ENCODE measurements at places on chromosomes 7 and 10.
A peak's percentile ranks its signal among the peaks of the same experiment; 100 is the strongest.

DNA sequence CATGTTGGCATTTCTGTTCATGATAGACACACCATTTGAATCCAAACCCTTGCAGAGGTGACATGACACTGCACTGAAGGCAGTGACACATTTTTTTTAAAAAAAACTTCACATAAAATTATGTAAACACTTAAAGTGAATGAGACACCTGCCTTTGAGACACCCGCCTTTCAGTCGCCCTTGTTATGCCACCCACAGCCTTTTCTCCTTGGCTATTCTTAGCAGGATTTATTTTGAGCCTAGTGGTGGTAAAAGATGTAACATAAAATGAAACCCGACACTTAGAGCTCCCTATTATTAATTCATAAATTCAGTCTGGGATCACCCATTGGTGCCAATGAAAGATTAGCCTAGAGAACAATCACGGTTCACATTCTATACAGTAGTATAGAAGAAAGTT lies 161.3 kb downstream of the DYNC1I1 start:
- no peak for DNase-seq

GRCh38 chr7:85516675-85517074 lies 329.8 kb upstream of the SEMA3D start:
- no peak for DNase-seq

GRCh38 chr7:108016841-108017775 lies 14.1 kb upstream of the LAMB1 start:
- DNase-seq = no peak

DNA sequence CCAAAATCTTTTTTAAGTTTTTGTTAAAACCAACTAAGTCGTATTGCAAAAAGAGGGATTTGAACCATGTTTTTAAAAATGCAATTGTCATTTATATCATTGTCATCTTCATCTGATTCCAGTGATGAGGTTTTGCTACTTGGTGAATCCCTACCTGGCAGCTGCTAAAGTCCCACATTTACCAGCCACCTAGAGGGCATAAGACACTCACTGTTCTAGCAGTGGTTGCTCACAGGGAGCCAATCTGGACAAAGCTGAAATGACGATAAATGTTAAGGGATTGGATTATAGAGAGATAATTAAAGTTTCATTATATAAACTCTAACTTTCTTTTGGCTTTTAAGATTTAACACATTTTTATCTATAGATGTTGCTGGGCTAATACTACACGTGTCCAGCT lies 18.7 kb downstream of the KIFBP start:
- no peak for DNase-seq

DNA sequence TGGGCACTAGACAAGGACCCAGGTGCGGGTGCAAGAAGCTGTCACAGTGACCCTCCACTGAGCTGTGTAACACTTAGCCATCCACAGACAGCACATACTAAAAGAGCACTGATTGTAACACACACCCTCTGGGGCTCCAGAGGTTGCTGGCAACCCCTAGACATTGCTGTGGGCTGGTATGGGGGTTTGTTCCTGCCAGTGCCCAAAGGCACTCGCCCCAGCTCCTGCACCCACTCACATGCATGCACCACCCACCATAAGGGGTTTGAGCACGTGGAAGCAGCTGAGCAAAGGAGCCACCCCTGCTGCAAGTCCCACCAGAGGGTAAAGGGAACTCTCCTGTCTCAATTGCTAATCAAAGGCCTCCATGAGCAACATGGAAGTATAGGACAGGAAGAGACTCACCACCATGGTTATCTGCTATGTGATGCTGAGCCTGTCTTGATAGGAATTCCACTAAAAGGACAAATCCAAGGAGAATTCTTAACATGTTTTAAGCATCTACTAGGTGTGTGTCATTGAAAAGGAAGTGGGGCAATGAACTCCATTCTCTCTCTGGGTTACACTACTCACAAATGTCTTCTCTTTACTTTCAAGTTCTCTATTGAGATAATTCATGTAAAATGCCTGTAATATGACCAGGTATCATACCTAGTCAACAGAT lies 103.1 kb downstream of the GFRA1 start:
- no peak for DNase-seq

GRCh38 chr7:41219276-41219675 lies 483.6 kb downstream of the INHBA start:
- DNase-seq = no peak

DNA sequence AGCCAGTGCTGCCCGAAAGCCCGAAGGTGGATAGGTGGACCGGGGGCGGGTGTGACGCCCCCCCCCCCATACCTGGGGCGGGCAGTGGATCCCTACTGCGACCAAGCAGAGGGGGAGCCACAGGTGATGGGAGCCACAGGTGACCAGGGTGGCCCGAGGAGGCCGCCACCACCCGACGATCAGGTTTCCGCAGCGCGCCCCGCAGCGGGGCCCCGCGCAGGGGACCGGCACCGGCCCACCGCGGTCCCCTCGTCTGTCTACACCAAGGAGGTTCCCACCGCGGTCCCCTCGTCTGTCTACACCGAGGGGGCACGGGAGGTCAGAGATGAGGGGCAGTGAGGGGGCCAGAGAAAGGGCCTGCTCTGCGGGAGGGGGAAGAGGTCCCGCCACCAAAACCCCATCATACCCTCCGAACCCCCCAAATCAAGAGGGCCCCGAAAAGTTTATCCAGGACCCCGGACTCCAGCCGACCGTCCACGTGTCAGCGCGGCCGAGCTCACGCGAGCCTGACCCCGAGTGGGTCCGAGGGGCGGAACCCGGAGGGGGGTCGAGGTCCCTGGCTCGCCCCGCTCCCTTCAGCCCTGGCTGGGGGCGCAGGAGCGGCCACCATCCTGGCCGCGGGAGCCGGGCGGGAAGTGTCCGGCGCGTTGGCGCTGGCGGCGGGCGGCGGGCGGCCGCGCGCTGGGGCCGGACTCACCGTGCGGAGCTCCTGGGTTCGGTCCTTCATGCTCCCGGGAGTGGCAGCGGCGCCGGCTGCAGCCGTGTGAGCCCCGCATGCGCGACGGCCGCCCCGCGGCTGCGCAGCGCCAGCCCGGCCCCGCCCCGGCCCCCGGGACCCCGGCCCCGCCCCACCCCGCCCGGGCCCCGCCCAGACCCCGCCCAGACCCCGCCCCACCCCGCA lies at the start of gene STX1A:
TSS of gene STX1A (minus strand) at position 765 of the 901 bp plus-strand sequence. CDS start at position 727, 38 bp downstream.
- peak; percentile 60 for DNase-seq

- DNase-seq = no peak
Observed at GRCh38 chr7:137618748-137619147, 228.0 kb downstream of the DGKI start.

- DNase-seq = no peak
Observed at GRCh38 chr10:10725196-10725595, 292.5 kb upstream of the CELF2 start.

- DNase-seq = no peak
Observed at GRCh38 chr7:47301657-47302295, 280.1 kb downstream of the TNS3 start.

GRCh38 chr7:26508917-26509316 lies 217.3 kb downstream of the SNX10 start:
- no peak for DNase-seq

GRCh38 chr10:113907166-113907565 lies 52.7 kb downstream of the NHLRC2 start:
- DNase-seq = no peak
